ENCODE measurements at places on chromosomes 2 and 18. TPM values are rescaled to one million over a fixed set of nuclear protein-coding genes. Genes with fewer than 3 reads are reported as not detected.

DNA sequence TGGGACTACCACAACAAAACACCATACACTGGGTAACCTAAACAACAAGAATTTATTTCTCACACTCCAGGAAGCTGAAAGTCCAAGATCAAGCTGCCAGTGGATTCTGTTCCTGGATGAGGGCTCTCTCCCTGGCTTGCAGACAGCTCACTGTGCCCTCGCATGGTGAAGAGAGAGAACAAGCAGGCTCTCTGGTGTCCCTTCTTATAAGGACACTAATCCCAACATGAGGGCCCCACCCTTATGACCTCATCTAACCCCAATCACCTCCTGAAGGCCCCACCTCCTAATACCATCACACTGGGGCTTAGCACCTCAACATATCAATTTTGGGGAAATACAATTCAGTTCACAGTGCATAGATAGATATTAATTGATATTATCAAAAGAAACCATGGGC lies 83.5 kb downstream of the BIN1 start:
- DNase-seq: no peak

- DNase-seq: no peak
Measured at GRCh38 chr2:30897539-30897938, 90.3 kb upstream of the CAPN13 start.

Gene STARD6
- 0.21 TPM for polyA plus RNA-seq

Gene GPR75
- polyA plus RNA-seq: 3.9 TPM

DNA sequence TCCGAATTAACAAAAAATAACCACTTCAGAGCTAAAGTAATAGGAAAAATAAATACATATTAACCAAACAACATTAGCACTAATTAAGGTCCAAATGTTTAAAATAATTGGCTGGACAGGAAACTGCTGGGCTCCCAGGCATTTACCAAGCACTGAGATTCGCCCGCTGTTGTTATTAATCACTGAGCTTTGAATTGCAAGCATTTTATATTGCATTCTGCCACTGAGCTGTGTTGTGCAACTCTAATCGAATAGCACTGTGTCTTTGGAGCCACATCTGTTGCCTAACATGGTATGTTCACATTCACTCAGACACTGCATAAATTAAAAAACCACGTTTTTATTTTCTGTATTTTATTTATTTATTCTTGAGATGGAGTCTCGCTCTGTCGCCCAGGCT lies 88.9 kb downstream of the SOWAHC start:
- no peak for DNase-seq

Gene DSC1
- 2.8 TPM for polyA plus RNA-seq

DNA sequence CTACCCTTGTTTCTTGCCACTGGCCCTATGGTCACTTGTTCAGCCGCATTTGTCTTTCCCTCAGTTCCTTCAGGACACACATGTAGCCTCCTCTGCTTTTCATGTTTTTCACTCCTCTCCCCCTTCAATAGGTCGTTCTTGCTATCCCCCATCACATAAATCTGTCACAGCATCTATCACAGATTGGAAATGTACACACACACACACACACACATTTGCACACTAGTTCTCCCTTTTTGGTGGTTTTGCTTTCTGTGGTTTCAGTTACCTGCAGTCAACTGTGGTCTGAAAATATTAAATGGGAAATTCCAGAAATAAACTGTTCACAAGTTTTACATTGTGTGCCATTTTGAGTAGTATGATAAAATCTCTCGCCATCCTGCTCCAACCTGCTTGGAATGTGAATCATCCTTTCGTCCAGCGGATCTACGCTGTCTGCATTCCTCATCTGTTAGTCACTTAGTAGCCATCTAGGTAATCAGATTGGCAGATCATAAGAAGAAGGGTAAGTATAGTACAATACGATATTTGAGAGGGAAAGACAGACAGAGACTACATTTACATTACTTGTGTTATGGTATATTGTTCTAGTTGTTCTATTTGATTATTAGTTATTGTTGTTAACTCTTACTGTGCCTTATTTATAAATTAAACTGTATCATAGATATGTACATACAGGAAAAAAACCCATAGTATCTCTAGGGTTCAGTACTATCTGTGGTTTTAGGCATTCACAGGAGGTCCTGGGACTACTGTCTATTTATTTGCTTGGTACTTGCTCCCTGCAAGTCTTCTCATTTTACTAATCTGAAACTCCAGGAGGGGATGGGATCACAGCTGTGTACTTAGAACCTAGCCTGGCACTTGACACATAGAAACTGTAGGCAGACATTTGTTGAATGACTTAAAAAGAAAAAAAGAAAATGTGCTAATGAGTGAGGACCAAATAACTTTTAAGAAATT lies 86.1 kb upstream of the PNPT1 start:
- no peak for DNase-seq

DNA sequence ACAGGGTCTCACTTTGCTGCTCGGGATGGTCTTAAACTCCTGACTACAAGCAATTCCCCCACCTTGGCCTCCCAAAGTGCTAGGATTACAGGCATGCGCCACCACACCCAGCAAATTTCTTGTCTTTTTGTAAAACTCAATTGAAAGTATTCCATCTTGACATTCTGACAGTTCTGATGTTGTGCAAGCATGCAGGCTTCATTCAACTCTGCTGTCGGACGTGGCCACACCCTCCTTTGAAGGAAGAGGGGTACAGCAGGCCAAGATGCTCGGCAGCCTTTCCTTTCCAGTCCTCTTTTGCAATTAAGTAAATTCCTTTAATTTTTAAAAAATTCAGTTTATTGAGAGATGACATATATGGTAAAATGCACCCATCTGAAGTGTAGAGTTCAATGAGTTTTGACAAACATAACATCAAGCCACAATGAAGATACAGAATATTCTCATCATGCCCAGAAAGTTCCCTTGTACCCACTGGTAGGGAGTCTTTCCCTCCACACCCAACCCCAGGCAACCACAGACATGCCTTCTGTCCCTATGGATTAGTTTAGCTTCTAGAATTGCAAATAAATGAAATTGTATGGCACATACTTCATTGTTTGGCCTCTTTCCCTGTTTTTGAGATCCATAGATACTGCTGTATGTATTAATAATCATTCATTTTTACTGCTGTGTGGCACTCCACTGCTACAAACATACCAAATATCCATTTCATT lies 33.1 kb downstream of the TUBB6 start:
- DNase-seq: no peak

DNA sequence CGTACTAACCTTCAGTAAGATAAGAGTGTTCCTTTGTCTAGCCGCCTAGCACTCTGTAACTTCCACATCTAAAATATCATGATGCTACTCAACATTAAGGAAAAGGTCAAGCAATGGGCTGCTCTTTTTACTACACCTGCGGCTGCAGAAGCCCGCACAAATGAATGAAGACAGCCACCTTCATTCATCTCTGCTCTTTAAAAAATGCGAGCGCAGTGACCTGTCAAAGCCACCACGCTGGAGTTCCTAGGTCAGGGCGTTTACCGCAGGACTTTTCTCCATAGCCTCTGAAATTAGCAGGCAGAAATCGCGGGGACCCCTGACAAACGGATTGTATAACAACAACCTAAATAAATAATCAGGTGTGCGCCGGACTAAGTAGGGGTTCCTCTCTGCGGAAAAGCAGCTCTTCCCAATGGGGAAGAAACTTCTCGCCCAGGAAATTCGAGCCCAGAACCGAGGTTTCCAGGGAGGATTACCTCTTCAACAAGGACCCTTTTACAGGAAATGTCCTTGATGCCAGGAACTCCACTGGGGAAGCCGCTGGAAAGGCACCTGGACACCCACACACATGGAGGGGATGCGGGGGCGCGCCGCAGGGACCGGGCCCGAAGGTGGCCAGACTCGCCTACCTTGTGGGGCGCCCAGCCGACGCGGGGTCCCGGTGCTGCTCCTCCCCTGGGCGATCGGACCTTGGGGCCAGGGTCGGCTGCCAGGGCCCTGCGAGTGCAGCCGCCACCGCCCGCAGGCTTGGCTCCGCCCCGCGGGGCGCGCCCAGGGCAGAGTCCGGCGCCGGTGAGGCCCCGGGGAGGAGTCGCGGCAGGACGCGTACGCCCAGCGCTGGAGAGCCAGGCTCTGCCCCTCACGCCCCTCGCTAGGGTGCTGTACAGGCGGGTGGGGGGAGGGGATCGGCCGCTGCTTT lies at the start of gene CCDC68:
TSS of gene CCDC68 (minus strand) at position 758 of the 922 bp plus-strand sequence. CDS start 16,670 bp downstream, outside the sequence.
- no peak for DNase-seq

Gene SH2D6
- polyA plus RNA-seq: 1.4 TPM

Gene REG3A
- polyA plus RNA-seq: not detected

DNA sequence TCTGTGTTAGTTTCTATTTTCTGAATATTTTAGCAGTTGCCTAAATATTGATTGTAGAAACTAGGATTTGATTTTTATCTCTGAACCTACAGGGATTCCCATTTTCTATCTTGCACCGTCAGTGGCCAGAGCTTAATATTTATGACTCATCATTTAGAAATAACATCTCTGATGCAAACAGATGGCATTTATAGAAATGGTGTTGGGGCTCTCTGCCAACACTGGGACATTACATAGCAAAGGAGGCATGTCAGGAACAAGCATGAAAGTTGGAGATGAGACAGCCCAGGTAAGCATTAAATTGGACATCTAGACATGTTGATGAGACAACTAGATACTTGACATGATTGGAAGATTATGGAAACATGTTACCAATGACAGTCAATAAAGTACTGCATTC lies 165.3 kb upstream of the SYT4 start:
- no peak for DNase-seq

- DNase-seq: no peak
Measured at GRCh38 chr2:239792405-239793084, 232.6 kb downstream of the NDUFA10 start.

Gene CLK1
- polyA plus RNA-seq: 289 TPM

Gene DSG1
- polyA plus RNA-seq: 0.03 TPM

Gene ASXL3
- polyA plus RNA-seq: 6.3 TPM

DNA sequence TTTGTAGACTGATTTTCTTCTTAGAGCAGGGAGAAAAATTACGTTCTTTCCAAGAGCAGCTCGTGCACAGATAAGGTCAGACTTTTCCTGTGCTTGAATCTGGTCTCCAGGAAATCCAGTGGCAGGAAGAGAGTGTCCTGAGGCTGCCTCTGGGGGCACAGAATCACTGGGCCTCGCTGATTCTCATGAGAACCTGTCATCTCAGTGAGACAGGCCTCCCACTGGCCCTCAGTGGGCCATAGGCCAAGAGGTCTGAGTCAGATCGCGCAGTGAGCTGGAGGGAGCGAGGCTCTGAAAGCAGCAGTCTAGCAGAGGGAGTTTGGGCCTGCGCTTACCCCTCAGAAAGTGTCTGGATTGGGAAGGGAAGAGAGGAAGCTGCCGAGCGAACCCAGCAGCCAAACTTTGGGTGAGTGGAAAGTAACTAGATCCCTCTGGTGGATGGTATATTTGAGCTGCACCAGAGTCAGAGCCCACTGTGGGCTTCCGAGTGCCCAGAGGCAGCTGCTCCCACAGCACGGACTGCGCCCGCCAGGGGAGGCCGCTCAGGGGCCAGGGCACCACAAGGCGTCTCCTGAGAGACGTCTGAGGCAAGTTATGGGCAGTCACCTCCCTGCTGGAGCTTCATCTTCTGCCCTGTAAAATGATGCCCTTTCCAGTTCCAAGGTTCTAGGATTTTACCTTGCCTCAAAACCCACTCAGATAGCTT lies 8.2 kb downstream of the GDF7 start:
- DNase-seq: no peak

DNA sequence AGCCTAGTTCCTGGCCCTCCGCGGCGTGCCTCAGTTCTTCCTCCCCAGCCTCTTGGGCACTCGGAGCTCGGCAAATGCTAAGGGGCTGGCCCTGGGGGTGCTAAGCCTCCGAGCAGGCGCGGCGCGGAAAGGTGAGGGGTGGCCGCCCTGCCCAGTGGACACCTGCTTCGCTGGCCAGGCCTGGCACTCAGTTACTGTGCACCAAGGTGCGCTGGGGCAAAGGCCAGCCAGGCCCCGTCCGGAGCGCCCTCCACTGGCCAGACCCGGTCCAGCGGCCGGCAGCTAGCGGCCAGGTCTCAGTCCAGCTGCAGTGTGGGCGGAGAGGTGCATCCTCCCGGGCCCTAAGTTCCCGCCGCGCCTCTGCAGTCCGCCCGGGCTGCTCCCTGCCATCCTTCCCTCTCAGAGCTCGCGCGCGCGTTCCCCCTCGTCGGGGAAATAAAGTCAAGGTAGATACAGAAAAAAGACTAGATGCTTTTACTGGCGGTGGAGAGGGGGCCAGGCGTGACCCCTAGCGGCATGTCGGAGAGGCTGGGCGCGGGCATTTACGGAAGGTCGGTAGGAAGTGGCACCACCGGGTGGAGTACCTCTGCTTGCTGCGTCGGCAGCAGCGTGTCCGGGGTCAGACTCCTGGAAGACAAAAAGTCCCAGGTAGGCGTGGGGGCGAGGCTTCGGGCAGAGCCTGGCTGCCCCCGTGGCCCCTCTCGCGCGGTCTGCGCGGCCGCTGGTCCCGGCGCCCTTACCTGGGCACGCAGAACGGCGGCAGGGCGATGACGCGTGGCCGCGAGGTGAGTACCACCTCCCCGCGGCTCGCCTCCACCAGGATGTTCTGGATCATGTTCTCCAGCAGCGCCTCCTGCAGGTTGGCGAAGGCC lies 9.4 kb upstream of the CRYBA2 start:
- no peak for DNase-seq

GRCh38 chr2:38948387-38948882 lies 58.8 kb downstream of the ARHGEF33 start:
- DNase-seq: no peak

DNA sequence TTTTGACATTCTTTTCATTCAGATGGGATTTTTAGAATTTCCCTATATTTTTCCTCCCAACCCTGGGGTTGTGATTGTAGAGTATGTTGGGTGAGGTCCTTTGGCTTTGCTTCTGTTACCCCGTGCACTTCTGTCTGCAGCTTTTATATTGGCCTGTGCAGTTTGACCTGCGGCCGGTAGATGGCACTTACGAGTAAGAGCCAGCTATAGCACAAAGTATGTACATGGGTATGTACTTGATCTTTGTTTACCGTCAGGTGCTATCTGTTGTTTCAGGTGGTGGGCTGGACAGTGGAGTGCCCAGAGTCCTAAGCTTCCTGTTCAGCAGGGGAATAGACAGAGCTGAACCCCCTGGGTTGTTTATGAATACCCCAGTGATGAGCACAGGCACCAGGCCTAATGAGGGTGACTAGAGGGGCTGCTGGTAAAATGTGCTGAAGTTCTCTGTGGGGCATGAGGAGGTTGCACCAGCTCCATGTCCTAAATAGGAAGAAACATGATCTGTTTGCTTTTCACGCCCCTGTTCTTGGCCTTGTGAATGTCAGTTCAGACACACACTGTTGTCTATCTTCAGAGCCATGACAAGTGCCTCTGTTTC lies 58.9 kb upstream of the THUMPD2 start:
- DNase-seq: no peak

Gene ERBB4
- polyA plus RNA-seq: 34.7 TPM

DNA sequence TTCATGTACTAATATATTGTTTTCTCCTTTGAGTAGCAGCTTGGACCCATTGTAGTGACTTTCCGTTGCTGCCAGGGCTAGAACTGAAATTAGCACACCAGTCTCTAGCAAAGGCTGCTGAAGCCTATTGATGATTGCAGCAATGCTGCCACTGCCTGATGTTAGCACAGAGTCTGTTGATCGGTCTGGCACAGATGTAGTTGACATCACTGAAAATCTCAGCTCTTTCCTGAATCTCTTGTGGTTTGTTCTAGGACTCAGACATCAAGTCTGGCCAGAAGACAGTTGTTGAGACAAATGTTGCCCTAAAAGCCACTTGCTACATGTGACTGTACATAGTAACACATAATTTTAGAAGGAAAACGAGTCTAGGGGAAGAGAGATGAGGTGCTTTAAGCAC lies 47.2 kb downstream of the VAPA start:
- no peak for DNase-seq

Gene SMAD7
- polyA plus RNA-seq: 73.3 TPM
